Central memory CD4-positive, alpha-beta T cell (primary cell): ENCODE measurements at places on chromosomes 2 and 18.

DNA sequence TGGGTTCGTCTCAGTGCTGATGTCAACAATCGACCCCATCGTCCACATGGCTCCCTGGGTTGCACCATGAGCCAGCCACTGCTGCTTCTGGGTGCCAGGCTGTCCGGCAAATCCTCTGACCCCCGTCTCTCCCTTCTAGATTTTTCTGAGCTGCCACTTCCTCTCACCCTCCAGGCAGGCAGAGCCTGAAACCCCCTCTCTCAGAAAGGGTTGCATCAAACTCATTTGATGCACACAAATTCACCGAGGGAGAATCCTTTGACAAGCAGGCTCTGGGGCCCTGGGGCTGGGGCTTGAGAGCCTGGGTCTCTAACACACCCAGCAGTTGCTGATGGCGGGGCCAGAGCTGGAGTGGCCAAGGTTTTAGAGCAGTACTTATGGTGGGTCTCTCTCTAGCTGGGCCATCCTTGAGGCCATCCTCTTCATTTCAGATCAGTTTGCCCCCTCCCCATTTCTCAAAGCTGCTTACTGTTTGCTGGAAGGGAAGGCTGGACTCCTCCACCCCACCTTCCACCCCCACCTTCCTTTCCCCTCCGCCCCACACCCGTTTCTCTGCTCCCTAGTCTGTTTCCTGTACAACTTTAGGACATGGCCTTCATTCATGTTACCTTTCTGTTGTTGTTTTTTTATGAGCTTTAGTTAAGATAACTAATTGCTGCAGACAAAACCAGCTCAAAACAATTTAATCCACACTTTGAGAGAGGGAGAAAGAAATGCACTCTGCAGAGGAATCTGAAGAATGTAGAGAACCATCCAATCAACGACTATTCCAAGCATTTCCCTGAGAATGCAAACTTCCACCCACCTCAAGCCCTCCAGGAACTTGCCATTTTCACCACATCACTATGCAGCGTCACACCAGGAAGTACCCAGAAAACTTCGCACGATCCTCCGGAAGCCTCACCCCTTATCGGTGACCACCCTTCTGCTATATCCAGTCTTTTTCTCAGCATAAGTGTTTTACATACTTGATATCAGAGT is 69.5 kb downstream of the ARL4C start:
- peak; percentile 35 for DNase-seq

DNA sequence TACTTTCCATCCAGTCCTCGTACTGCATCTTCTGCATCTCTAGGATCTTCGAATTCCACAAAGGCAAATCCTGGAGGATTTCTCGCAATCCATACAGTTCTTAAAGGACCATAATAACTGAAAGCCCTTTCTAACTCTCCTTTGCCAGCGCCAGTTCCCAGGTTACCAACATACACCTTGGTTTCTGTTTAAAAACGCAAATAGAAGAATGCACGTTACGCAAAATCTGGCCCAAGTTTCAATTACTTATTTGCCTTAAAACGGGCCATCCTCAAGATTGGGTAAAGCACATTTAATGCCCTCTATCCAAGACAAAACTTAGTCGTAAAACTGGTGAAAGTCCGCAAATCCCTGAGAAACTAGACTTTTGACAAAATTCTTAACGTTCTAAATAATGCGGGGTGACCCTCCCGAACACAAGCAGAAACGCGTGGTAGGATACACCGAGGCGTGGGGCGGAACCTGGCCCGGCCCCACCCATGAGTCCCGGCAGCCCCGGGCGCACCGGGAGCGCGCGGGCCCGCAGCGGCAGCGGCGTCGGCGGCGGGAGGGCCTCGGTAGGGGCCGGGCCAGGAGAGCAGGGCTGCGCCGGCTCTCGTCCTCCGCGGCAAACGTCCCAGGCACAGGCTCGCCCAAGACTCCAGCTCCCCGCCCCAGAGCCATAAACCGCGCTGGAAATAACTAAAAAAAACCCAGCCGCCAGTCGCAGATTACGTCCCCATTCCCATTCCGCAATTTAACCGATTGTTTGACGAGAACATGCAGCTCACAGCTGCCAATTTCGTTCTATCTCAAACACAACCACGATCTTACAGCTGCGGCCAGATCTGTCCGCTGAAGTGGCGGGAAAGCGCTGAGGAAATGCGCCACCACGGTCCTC is 910 bp downstream of the SRSF7 start:
- no peak for DNase-seq

GRCh38 chr2:54479424-54479823 is 23.3 kb downstream of the SPTBN1 start:
- DNase-seq: no peak

GRCh38 chr2:121721926-121722325 is 14.7 kb downstream of the NIFK start:
- DNase-seq: no peak

DNA sequence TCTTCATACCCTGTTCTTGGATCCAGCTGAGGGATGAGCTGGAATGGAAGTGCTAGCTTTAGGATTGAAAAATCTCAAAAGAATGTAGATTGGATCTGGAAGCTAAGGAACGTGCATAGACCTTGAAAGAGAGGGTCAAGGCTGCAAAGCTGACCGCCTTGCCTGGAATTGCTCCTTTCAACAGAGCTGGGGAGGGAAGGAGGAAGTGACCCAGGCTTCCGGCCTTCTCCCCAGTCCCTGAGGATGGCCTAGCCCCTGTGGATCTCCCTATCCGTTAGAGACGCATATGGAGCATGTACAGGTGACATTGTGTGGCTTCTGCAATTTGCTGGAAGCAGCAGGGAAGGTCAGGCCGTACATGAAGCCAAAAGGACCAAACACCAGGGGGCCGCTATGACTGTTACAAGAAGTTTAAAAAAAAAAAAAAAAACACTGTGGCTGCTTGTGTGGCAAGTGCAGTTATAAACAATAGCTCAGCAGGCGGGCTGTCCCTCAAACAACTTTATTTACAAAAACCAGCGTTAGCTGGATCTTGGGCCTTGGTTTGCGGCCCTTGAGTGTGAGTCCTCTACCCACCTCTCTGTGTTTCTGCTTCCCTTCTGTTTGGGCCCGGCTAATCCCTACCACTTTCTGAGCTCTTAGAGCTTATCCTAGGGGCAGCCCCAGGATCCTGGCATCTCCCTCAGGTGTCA is 227.6 kb downstream of the SEPTIN10 start:
- DNase-seq: no peak

GRCh38 chr2:169131587-169132512 is 62.5 kb downstream of the DHRS9 start:
- peak; percentile 53 for DNase-seq

GRCh38 chr2:12675352-12675795 is 41.4 kb upstream of the TRIB2 start:
- no peak for DNase-seq

DNA sequence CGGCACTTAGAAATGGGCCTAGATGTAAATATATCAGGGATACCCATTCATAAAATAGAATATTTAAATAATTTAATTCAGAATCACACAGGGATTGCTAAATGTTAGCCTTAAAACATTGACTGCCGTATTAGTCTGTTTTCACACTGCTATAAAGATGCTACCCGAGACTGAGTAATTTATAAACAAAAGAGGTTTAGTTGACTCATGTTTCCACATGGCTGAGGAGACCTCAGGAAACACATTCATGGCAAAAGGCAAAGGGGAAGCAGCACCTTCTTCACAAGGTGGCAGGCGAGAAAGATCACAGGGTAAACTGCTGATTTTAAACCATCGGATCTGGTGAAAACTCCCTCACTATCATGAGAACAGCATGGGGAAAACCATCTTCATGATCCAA is 223.6 kb upstream of the GULP1 start:
- DNase-seq: no peak

GRCh38 chr2:8549273-8549922 is 132.5 kb upstream of the ID2 start:
- no peak for DNase-seq

DNA sequence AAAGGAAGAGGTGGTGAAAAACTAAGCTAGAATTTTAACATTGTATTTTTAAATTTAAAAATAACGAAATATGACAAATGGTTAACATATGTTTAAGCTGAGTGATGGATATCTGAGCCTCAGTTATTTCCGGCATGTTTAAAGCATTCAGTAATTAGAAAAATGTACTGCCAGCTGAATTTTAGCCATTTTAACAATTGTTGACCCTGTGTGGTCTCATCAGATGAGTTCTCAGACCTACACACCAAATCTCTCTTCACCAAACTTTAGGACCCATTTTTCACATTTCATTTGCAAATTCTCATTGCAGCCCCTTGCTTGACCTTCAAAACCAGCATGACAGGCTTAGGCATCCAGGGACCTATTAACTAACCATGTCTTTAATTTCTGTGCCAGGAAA is 91.5 kb upstream of the RGPD4 start:
- no peak for DNase-seq
